NCI-H2029 treated with DMSO at 0.1 percent for 48 hours (cell line): ENCODE measurements at places on chromosomes 1 and 21.

GRCh38 chr1:44237721-44238457, 24.6 kb downstream of the DMAP1 start:
- no peak for DNase-seq

- no peak for DNase-seq
Measured at GRCh38 chr21:43733060-43733459, 14.1 kb downstream of the PDXK start.

DNA sequence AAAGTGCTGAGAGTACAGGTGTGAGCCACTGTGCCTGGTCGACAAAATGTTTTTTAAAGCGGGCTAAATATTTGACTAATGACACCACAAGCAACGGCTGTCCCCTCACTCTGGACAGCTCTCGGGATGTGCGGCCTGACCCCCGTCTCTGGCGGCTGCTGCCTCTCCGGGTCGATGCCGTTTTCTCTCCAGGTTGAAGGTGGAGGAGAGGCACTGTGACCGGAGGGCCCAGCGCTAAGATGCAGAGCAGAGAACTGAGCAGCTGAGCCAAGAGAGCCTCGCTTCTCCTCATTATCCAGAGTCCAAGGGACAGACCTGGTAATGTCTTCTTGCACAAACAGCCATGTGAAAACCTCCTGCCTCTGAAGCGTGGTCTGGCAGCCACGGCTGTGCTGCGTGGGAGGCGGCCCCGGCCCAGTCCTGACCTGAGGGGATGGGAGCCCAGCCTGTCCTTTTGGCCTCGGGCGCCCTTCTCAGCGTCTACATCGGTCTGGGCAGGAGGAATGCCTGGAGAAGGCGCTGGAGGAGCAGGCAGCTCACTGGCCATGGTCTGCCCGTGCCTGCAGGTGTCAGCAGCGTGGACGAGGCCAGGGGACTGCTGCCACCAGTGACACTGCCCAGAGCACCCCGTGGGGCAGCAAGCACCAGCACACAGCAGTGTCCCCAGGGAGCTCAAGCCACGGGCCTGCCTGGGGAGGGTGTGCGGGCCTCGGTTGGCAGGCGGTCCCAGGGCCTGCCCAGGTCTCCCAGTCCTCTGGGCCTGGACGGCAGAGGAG, 10.3 kb downstream of the MORN1 start:
- DNase-seq = no peak

GRCh38 chr21:31260790-31261189, 83.3 kb downstream of the TIAM1 start:
- no peak for DNase-seq

DNA sequence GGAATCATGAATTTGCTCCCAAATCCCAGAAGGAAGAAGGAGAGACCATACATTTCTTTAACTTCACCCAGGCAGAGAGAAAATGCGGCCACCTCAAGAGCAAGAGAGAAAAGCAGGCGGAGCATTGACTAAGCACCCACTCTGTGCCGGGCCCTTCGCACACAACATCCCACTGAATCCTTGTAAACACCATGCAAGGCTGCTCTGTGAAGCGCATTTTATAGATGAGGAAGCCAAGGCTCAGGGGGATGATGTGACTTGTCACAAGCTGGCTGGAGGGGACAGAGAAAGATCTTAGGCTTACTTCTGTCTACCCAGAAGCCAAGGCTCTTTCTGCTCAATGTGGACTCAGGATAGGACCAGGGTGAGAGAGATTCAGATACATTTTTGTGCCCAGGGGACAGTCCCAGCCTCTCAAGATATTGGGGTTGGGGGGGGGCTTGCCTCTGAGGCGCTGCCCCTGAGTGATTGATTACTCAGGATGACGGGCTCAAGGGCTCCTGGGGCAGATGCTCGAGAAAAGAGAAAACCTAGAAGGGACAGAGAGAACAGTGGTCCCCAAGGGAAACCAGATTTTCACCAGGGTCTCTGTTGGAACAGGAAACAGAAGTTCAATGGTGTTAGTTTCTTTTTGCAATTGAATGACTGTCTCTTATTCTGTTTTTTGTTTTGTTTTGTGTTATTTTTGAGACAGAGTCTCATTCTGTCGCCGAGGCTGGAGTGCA, 19.5 kb downstream of the PADI2 start:
- no peak for DNase-seq

DNA sequence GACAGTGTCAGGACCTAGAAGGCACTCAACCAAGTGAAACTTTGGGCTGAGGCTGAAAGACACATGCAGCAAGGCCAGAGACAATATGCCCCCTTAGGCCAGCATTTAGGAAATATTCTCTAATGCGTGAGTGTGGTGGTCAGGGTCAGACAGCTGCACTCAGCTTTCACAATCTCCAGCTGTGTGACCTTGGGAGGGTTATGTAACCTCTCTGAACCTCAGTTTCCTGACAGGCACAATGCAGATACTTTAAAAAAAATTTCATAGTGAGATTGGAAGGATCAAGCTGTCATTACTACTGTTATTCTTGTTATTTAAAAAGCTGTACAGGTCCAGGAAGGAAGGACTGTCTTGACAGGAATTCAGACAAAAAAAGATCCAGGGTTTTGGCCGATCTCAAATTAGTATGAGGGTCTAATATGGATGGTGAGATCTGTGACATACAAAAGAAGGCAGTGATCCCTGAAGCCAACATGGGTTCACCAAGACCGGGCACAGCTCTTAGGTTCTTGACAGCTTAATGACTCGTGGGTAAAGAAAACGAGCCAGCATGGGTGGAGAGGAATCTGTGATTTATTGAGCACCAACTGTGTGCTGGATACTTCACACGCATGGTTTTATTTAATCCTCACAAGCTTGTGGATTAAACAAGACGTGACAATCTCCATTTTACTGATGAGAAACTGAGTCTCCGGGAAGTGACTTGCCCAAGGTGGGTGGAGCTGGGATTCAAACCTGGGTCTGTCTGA, 54.6 kb upstream of the POU3F1 start:
- DNase-seq = no peak

- DNase-seq = no peak
Measured at GRCh38 chr1:158049853-158050252, 56.4 kb downstream of the KIRREL1 start.

GRCh38 chr1:228084325-228084724, 1.8 kb downstream of the ARF1 start:
- no peak for DNase-seq

DNA sequence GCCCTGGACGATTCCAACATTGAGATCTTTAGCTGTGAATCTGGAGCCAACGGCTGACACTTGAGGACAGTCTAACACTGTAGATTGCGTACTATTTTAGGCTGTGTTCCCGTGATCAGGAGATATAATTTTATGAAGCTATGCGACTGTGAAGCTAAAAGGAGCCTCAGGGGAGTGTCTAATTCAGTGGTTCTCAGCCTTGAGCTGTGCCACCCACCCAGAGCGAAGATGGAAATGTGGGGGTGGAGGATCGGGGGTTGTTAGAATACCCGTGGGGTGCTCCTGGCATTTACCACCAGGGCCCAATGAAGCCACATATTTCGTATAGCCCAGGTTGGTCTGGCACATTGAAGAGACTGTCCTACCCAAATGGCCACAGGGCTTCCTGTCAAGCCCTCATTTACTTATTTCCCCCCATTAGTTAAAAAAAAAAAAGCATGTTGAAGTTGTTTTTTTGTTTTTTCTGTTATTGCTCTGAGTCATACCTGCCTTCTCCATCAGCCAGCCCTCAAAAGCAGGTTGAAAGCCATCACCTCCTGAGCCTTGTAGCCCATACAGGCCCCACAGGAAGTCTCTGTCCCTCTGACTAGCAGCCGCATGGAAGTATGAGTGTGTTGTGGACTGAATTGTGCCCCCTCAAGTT, 141.7 kb downstream of the GALNT2 start:
- DNase-seq = no peak

- DNase-seq = no peak
Measured at GRCh38 chr1:219553934-219554502, 58.9 kb downstream of the ZC3H11B start.

DNA sequence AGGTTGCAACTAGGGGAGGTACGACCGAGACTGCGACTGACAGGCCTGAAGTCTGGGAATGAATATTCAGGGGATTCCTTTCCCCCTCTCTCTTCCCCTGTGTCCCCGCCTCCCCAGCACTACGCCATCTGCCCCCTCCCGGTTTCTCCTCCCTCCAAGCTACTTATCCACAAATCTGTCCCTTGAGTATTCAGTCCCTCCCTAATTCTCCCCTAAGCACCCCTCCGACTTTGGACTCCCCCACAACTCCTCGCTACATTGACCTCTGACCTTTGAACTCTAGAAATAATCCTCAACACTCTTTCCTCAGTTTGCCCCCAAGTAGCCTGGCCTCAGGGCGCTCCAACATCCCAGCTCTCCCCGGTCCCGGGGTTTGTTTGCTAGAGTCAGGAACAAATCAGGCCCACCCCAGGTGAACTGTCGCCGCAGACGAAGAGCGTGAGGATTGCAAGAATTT, 393 bp downstream of the LYSMD1 start:
- DNase-seq = no peak

DNA sequence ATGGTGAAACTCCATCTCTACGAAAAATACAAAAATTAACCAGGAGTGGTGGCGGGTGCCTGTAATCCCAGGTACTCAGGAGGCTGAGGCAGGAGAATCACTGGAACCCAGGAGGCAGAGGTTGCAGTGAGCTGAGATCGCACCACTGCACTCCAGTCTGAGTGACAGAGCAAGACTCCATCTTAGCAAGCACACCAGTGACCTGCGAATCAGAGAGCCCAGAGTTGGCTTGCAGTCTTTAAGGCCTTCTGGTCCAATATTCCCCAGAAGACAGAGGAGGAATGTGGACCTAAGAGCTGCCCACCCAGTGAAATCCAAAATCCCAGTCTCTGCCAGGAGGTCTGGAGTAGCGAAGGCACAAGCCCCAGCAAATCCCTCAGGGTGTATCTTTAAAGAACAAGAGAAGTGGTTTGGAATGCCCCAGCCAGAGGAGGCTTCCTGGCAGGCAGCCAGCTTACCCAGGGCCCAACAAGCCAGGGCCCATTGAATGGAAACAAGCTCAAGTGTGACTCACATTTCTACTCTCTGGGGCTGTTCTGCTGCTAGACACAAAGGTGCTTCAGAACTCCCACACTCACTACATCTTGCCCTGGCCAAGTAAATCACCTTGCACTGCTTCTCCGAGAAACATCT, 23.9 kb downstream of the GPR161 start:
- peak; percentile 23 for DNase-seq

- DNase-seq = no peak
Measured at GRCh38 chr1:246577720-246578106, 11.5 kb downstream of the CNST start.

DNA sequence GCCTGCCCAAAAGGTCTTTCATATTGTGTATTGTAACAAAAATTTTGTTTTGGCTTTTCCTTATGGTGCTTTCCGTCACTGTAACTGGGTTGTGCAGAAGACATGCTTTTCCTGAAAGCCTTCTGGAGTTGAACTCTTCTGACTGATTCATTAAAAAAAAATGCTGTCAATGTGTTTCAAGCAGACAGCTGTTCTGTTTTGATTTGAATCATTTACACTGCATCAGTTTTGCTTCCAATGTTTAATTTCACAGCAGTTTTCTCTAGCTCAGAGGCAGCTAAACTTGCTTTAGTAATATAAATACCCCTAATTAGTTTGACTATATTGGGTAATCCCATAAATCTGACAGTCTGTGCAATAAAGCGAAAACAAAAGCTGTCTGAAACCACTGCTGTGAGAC, 7.9 kb downstream of the UTP11 start:
- DNase-seq = no peak

DNA sequence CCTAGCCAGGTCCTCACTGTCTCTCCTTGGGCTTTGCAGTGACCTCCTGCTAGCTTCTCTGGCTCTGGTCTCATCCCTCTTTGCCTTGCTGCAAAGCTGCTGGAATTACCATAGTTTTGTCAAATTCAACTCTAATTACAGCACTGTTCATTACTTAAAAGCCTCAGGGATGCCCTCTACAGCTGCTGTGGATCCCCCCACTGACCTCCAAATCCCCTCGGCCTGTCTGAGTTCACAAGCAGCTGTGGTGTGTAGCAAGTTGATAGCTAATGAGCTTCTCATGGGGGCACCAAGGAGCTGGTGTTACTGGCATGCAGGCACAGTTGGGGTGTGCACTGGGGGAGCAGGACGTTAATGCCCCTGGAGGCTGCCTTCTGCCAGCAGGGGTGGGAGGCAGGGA, 24.8 kb downstream of the NIPAL3 start:
- no peak for DNase-seq

- DNase-seq = no peak
Measured at GRCh38 chr1:1440262-1441001, 4.9 kb downstream of the VWA1 start.

GRCh38 chr1:53606651-53607051, 132.3 kb downstream of the GLIS1 start:
- no peak for DNase-seq

DNA sequence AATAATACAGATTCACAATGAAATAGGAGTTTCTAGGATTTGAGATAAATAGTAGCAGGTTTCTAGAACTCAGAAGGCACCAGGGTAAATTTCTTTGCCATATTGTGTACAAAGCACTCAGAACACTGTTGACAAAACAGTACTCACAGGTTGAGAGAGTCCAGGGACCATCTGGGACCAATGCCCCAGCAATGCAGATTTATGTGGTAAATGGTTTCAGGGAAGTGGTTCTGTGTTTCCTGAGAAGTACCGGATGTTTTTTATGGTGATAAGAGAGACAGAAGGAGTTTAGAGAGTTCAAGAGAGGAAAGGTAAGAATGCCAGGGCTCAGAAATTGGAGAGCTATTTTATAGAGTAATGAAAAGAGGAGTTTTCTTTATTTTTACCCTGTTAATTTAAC, 29.6 kb upstream of the DIPK1A start:
- DNase-seq = peak; percentile 84

GRCh38 chr21:17607684-17608083, 5.0 kb downstream of the BTG3 start:
- no peak for DNase-seq

DNA sequence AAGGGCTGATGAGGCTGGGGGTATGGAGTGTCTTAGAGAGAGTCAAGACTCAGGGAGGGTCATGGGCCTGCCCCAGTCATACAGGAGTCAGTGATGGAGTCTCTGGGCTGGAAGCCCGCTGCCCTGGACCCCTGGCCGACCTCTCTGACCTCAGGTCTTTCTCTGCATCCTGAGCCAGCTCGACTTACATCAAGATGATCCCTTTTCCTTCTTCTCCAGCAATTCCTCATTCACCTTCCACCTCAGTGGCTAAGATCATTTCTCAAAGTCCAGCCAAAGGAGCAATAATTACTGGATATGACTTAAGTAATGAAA, 308.6 kb downstream of the MATN1 start:
- no peak for DNase-seq

- no peak for DNase-seq
Measured at GRCh38 chr1:248850124-248850523, 8.8 kb downstream of the ZNF692 start.

GRCh38 chr1:148318123-148318903, 164.8 kb downstream of the PPIAL4G start:
- DNase-seq = no peak

GRCh38 chr1:84164567-84165021, 20.5 kb downstream of the PRKACB start:
- DNase-seq = peak; percentile 38

DNA sequence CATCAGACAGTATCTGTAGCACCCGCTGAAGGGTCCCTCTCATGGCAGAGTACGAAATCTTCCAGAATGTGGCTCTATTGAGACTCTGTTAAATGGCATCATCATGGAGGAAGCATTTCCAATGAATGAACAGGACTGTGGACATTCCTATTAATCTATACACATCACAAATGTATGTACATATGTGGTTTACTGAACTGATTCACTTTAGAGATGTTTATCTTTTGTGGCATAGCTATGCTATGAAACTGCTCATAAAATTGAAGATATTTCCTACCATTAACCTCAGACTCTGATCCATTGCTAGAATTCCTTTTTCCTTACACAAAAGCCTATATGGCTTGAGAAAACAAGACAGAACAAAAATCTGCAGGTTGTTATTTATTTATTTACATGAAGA, 259.6 kb upstream of the RRP15 start:
- no peak for DNase-seq

- DNase-seq = no peak
Measured at GRCh38 chr1:229894532-229894931, 172.5 kb upstream of the GALNT2 start.
